Hepatocyte (in vitro differentiated cells): ENCODE measurements at places on chromosomes 5 and 9.
A peak's percentile ranks its signal among the peaks of the same experiment; 100 is the strongest.

DNA sequence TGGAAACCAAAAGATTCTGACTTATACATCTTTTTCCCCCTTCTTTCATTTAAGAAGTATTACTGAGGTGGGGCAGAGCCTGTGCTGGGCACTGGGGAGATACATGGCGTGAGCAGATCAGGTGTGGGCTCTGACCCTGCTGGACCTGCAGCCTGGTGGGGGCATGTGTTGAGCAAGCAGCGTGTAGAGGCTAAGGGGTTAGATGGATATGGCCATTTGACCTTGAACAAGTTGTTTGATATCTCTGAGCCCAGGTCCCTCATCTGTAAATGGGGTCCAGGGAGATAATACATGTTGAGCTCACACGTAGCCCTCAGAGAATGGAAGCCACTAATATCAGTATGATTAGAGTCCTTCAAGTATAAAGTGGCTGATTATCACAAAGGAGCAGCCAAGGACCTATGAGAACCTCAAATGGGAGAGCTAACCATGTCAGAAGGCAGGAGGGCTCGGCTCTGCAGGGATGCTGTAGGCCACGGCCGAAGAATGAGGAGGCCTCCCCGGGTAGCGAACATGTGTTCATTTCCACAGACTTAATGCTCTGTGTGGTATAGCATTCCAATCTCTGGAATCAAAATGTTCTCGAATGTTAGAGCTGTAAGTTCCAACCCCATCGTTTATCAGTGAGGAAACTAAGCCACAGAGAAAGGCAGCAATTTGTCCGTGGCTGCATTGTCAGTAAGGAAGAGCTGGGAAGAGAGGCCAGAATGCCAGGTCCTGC lies 15.4 kb upstream of the ANGPTL2 start:
- H3K27ac ChIP-seq, result no peak overlapping the region
- H3K27me3 ChIP-seq, result no peaks in the 10 kb centered on the region
- H3K36me3 ChIP-seq, result no peaks in the 10 kb centered on the region
- H3K4me3 ChIP-seq, result no peak overlapping the region
- H3K4me1 ChIP-seq, result peaks cover 15% of the 10 kb centered on the region

- H3K27me3 ChIP-seq, result no peaks in the 10 kb centered on the region
- peak; percentile 68 for DNase-seq
- H3K36me3 ChIP-seq, result no peaks in the 10 kb centered on the region
- H3K4me3 ChIP-seq, result no peak overlapping the region
- H3K4me1 ChIP-seq, result peaks cover 13% of the 10 kb centered on the region
These were observed 106.1 kb upstream of the CPEB4 start for GRCh38 chr5:173781816-173782670.

DNA sequence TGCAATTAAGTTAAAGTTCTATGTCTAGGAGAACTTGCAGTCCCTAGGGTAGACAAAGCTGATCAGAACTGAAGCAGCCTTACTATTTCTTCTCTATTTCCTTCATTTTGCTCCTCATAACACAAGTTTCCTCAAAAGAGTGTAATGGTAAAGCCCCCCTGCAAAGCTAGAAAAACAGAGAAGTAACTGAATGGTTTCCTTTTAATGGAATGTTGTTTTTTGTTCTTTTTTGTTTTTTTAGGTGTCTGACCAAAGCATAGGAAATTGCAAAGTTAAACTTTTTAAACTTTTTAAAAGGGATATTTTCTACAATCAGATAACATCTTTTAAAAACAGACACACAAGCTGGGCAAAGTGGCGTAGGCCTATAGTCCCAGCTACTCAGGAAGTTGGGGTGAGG lies 145.7 kb downstream of the TLE1 start:
- H3K4me3 ChIP-seq, result no peak overlapping the region
- H3K36me3 ChIP-seq, result no peaks in the 10 kb centered on the region
- DNase-seq, result no peak
- H3K4me1 ChIP-seq, result peaks cover 18% of the 10 kb centered on the region

GRCh38 chr9:68844157-68844556 lies 139.1 kb downstream of the PIP5K1B start:
- no peak overlapping the region for H3K27ac ChIP-seq
- H3K4me1 ChIP-seq, result no peaks in the 10 kb centered on the region
- H3K4me3 ChIP-seq, result no peak overlapping the region
- H3K36me3 ChIP-seq, result no peaks in the 10 kb centered on the region
- no peaks in the 10 kb centered on the region for H3K27me3 ChIP-seq
